ENCODE measurements at places on chromosomes 4 and X.

GRCh38 chr4:72418458-72418857, 150.6 kb downstream of the ADAMTS3 start:
- peak; percentile 42 for DNase-seq

- DNase-seq = no peak
Measured at GRCh38 chrX:118495958-118496762, 545 bp downstream of the DOCK11 start.

GRCh38 chr4:37054531-37055077, 189.9 kb upstream of the NWD2 start:
- no peak for DNase-seq

- DNase-seq = no peak
Measured at GRCh38 chr4:174211622-174212044, 71.8 kb downstream of the FBXO8 start.

DNA sequence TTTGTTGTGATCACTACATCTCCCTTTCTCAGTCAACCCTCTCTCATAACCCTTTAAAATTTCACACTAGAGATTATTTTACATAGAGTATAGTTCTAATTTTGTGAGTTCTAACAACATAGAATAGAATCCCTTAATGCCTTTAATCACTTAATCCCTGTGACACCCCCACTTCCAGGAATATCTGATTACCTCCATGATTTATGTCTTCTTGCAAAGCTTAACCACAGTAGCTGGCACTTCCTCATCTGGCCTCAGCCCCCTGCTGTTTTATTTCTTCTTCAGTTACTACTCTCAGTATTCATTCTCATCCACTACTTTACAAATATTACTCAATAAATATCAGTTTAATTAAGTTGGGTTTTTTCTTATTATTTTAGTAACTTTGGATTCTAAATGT, 340.9 kb downstream of the CENPC start:
- DNase-seq = peak; percentile 28

Measured in NCI-H2171 treated with DMSO at 0.1 percent for 48 hours (cell line).